Gastroesophageal sphincter (tissue), 4 donors: ENCODE measurements at places on chromosomes 6 and 20. TPM values are rescaled to one million over a fixed set of nuclear protein-coding genes. Genes with fewer than 3 reads are reported as not detected.

GRCh38 chr6:96834070-96834469, 3.2 kb downstream of the GPR63 start:
- ATAC-seq, result no peak

Gene LY6G5C
- total RNA-seq, result 0.94 TPM

DNA sequence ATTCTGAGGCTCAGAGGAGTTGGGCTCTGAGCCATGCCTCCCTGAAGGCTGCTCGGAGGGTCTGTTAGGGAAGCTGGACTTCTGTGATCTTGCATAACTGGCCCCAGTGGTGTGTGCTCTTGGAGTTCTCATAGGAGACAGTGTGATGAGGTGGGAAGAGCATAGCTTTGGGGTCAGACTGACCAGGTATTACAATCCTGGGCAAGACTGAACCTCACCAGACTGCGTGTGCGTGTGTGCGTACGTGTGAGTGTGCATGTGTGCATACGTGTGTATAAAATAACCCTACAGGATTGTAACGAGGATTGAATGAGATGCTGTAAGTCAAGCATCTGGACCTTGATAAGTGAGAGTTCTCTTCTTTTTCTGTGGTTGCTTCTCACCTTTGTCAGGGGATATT, 10.0 kb downstream of the BPIFB2 start:
- no peak for ATAC-seq

DNA sequence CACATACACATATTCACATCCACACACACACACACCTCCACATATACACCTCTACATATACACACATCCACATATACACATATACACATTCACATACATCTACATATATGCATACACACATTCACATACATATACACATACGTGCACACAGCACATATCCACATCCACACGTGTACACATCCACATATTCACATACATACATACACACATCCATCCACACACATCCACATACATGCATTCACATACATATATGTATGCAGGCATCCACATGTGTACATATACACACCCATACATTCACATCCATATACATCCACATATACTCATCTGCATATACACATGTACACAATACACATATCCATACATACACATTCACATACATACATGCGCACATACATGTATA, 25.6 kb upstream of the NKX2-2 start:
- ATAC-seq, result no peak

Gene SALL4
- not detected for total RNA-seq
